ENCODE measurements at places on chromosomes 5 and 9. TPM values are rescaled to one million over a fixed set of nuclear protein-coding genes. Genes with fewer than 3 reads are reported as not detected.

DNA sequence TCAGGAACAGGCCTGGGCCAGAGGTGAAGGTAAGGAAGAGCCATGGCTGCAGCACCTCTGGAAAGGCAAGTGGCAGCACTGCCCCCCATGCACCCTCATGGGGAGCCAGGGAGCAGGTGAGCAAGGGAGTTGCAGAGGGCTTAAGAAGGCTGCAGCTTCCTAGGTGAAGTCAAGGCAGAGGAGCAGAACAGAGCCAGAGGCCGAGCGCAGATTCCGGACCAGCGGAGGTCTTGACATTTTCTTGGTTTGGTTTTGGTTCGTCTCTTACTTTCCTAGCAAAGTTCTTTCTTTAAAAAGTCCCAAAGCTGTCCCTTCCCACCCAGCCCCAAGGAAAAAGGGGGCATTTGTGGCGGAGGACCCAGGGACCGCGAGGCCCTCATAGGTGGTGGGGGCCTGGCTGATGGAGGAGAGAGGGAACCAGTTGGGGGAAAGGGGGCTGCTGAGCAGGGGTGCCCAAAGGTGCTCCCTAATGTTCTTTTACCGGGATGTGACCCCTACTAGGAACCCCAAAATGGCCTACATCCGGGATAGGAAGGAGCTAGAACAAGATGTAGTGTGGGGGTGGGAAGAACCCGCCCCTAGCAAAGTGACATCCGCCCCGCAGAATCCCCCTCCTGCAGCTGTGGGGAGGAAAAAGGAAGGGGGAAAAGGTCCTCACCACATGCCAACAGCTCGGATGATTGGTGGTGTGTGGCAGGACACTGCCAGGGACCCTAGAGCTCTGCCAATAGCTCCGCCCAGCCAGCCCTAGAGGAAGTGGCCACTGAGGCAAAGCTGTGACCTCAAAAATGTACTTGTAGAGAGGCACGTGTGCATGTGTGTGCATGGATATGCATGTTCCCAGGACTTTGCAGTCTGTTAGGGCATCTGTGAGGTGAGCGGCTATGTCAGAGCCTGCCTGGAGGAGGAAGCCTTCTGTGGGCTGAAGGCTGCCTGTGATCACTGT lies 914 bp upstream of the CD72 start:
- no peak for DNase-seq
- peaks cover 14% of the 10 kb centered on the region for H3K4me1 ChIP-seq
- peaks cover 33% of the 10 kb centered on the region for H3K27me3 ChIP-seq
- H3K27ac ChIP-seq: no peak overlapping the region
- H3K4me3 ChIP-seq: no peak overlapping the region

DNA sequence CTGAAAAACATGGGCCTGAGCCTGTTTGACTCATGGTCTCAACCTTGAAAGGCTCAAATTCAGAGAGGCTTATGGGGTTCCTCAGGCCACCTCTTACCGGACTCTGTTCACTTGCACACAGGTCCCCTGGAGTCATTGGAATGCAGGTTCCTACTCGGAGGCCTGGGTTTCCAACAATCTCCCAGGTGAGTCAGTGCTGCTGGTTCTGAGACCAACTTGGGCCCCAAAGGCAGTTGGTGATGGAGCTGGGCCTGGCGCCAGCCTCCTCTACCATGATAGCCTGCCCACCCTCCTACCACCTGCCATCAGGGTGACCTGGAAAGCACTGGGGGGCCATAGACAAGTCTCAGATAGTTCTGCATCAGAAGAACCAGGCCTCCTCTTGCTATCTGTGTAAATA lies 188.4 kb downstream of the RGS3 start:
- no peak overlapping the region for H3K27ac ChIP-seq
- peaks cover 14% of the 10 kb centered on the region for H3K4me1 ChIP-seq
- no peaks in the 10 kb centered on the region for H3K36me3 ChIP-seq
- H3K27me3 ChIP-seq: peaks cover 30% of the 10 kb centered on the region
- DNase-seq: no peak

The CSF2 gene
- not detected for total RNA-seq

The RPL35 gene
- 1,683 TPM for total RNA-seq

The OGN gene
- not detected for total RNA-seq

The SLC36A3 gene
- not detected for total RNA-seq

The DAB2 gene
- 8.4 TPM for total RNA-seq
